GDM1 (cell line): ENCODE measurements at places on chromosomes 7 and 10.

DNA sequence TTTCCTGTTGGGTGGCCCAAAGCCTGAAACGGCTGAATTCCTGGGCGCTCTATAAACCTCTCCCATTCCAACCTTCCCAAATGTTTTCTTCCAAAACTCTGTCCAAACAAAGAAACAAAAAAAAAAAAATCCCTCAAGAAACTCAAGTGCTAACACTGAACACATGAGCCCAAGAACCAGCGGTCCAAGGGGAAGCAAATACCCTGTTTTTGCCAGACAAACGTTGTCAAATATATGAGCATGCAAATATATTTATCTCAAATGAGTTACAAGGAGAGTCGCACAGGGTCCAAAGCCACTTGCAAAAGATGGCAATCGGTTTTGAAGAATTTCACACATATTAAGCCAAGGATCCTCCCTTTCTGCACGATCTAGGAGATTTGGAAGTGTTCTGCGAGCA is 23.3 kb upstream of the EMX2 start:
- DNase-seq, result no peak

DNA sequence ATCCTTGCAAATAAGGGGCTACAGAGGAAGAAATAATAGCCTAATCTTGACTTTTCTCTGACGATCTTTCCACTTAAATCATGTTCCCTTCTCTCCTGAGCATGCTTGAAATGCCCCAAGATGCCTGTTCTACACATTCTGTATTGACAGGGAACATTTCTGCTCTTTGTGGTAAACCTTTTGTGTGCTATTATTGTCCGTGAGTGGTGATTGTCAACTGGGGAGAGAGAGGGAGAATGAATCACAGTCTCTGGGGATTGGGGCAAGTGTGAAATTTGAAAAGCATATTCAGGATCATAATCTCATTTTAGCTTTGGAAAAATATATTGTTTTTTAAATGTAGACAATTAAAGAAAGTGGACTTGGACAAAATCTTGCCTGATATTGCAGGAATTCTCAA is 20.6 kb downstream of the UBTD1 start:
- no peak for DNase-seq

DNA sequence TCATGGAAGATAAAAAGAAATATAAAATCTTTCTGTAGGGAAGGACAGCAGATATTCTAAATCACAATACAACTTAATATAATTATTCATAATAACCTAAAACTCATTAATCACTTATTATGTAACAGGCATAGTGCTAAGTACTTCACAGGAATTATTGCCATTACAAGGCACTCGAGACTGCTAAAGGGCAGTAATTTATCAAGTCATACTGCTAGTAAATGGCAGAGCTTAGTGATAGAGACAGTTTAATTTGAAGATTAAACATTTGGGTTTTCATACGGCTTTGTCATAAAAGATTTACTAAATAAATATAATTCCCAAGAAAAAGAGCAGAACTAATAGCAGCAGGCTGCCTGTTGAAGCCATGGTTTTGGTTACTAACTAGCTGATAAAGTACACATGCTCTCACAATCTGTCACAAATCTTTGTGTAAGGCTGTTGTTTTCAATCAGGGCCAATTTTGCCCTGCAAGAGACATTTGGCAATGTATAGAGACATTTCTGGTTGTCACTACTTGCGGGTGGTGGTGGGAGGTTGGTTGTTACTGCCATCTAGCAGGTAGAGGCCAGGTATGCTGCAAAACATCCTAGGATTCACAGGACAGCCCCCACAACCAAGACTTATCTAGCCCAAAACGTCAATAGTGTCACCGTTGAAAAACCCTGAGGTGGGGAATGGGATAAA is 233.3 kb upstream of the CACNA2D1 start:
- no peak for DNase-seq

DNA sequence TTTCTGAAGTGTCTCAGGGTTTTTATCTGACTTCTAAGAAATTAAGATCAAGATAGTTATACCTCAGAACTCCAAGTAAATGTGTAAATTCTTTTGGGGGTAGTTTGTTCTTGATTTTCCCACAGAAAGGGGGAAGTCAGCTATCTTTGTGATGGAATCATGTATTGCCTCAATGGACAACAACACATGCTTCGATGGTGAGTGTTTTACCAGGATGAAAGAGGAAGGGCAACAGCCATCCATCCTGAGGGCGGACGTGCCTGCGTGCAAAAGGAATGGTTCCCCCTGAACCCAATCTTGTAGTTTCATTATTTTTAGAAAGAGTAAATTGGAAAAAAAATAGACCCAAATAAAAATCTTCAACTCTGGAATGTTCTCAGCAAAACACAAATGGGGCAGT is 67.2 kb upstream of the ZPBP start:
- DNase-seq, result no peak

- no peak for DNase-seq
These were observed 521.5 kb downstream of the SUGCT start for GRCh38 chr7:40656349-40656748.

DNA sequence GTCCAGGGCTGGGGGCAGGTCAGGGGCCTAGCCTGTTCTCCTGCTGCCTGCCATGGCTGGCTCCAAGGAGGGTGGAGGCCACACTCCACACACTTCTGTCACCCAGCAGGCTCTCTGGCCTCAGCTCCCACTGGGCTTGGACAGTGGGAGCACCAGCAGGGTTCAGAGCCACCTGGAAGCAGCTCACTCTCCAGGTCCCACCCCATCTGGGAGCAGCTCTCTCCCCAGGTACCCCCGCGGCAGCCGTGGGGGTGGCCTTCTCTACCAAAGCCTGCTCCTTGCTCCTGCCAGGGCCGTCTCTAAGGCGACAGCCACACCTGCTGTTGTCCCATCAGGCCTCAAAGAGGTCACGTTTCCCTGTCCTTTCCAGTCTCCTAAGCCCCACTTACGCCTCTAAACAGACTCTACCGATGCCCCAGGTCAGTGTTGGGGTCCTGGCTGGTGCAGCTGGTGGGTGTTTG is 142.5 kb upstream of the RET start:
- no peak for DNase-seq

DNA sequence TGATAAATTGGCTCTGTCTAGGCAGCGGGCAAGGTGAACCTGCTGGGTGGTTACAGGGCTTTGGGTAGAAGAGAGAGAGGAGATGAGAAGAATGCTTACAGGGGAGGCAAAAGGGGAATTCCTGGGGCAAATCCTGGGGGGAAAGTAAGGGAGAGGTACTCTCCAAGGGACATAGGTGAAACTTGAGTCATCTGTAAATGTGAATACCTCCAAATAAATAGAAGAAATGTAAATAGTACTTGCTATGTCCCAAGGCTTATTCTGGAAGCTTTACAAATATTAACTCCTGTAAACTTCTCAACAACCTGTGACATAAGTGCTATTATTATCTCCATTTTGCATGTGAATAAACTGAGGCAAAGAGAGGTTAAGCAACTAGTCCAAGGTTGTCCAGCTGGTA is 57.7 kb upstream of the CDK13 start:
- no peak for DNase-seq

- DNase-seq, result no peak
These were observed 8.3 kb downstream of the KIF5B start for GRCh38 chr10:32047881-32048280.

DNA sequence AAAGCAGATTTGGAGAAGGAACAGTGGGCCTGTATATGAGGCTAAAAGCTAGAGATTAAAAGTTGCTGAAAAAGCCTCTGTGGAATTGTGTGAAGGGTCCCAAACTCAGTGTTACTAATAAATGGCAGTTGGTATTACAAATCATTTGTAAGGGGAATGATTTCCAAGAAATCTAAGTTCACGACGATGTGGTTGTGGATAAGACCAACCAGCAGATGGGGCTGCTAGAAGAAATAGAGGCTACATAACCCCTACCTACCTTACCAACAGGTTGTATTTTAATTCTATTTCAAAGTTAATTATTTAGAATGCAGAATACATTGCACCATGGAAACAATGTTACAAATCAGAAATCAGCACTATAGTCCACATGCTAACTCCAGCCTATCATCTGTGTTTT is 377.1 kb downstream of the HPSE2 start:
- no peak for DNase-seq

DNA sequence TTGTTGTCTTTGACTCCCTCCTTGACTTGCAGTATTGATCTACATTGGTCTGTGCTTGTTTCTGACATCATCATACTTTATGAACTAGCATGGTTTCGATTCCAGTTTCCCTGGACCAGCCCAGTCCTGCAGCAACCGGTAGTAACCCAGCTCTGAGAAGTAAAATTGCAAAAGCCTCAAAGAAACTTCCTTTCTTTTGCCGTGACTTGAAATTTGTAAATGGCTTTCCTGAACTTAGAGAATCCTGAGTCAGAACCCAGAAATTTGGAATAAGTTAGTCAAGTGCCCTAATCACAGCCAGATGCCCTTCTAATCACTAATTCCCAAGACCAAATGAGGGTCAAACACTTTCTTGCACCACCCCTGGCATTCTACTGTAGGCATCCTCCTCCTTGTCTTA is 15.0 kb downstream of the TAS2R60 start:
- no peak for DNase-seq

DNA sequence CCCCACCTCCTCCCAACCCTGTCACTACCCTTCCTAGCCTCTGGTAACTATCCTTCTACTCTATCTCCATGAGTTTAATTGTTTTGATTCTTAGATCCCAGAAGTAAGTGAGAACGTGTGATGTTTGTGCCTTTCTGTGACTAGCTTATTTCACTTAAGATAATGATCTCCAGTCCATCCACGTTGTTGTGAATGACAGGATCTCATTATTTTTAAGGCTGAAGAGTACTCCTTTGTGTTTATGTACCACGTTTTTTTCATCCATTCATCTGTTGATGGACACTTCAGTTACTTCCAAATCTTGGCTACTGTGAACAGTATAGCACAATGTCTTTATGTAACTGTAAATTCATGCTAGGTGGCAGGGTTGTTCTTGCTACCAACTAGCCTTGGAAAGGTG is 461.6 kb downstream of the PLXDC2 start:
- DNase-seq, result no peak

DNA sequence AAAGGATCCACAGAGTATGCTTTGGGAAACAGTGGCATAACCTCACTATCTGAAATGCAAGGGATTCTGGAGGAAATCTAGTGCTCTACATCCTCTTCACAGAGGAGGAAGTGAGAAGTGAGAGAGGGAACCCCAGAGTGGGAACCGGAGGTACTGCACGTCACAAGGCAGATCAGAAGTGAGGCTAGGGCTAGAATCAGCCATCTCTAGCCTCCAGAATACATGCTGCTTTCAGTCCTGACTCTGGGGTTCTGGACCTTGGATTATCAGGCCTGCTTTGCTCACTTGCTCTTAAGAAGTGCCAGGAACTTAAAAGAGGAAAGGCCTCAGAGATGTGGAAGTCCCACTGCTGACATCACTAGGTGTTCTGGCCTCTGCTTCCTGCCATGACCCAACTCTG is 25.7 kb downstream of the ZNF503 start:
- no peak for DNase-seq

- DNase-seq, result no peak
These were observed 52.6 kb downstream of the JAKMIP3 start for GRCh38 chr10:132118366-132118765.

DNA sequence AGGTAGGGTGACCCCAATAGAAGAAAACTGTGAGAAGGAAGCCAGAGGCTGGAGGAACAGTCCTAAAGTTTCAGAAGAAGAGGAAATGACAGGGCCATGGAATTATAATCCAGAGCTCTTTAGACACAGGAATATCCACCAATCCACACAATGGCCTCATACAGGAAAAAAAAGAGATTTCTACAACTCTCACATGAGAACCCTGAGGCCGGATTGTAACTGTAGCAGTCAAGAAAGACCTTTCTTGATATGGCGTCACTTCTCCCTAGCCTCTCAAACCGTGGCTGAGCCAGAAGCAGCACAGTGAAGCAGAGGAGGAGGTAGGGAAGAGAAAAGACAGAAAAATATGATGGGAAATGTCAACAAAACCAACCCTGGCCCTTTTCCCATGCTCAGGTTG is 76.9 kb downstream of the RAPGEF5 start:
- no peak for DNase-seq

DNA sequence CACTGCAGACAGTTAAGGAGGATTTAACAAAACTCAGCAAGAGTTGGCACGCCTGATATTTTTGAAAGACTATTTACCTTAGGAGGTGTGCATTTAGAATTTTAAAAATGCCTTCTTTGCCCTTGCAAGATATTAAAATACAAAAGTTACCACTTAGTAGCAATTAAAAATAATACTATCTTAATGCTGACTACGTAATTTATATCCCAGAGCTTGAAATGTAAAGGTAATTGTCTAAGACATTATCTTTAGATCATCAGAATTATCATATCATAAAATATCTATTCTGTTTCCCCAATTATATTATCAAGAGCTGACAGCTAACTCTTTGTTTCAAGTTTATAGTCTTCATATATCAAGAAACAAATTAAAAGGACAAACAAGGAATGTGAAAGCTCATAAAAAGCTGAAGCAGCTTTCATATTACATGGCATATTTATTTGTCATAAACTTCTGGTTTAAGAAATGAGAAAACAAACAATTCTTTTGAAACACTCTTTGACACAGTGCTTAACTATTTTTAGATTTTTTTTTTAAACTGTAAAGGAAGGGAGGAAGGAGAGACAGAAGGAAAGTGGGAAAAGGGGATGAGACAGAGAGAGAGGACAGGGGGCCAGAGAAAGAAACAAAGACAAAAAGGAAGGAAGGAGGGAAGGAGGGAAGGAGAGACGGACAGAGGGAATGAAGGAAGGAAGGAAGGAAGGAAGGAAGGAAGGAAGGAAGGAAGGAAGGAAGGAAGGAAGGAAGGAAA is 73.5 kb downstream of the RTKN2 start:
- no peak for DNase-seq

DNA sequence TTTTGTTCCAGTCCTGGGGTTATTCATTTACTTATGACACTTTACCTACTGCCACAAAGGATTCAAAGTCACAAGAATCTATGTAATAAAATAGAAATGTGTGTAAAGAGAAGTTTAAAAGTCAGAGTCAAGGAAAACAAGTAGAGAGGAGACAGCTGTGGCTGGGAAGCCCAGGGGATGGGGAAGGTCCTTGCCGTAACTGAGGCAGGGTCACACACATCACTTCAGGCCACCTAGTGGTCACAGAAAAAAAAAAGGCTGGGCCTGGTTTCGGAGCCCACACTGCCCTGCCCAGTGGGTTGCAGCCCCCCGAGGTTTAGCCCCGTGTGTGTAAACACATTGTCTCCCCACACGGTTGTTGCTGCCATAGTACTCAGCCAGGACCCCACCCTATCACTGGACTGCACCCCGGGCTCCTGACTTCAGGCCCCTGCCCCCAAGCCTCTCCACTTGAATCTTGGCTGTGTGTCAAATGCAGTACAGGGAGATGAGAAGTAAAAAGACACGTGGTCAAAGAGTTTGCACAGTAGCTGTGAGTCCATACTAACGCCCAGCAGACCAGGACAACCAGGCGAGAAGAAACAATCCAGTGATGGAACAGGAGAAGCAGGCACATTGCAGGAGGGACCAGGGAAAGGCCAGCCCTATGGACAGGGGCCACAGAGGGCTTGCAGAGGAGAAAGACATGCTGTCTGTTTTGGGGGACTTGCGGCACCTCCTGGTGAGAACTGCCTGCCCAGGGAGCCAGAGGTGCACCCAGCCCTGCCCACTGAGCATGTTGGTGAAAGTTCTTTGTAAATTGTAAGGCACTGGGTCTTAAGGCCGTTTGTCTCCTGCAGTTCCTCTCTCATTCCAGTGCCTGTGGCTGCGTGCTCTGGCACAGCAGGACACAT is 91.4 kb upstream of the MACROH2A2 start:
- no peak for DNase-seq
